ENCODE measurements at places on chromosomes 3 and 15. TPM values are rescaled to one million over a fixed set of nuclear protein-coding genes. Genes with fewer than 3 reads are reported as not detected.

DNA sequence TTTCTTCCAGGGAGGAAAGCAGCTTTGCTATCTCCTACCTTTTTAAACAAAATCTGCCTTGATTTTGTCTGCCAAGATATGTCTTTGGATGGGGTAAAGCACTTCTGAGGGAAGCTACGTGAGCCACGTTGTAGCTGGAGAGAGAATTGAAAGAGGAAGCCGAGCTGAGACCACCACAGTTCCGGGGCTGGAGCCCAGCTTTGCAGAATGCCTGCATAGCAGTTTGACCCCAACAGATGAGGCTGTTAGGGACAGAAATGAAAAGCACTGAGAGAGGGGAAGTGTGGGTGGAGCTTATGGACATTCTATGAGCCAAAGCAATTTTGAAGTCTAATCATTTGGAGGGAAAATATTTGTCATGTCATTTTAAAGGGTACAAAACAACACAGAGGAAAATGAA lies 45.4 kb downstream of the LIPC start:
- DNase-seq: no peak

DNA sequence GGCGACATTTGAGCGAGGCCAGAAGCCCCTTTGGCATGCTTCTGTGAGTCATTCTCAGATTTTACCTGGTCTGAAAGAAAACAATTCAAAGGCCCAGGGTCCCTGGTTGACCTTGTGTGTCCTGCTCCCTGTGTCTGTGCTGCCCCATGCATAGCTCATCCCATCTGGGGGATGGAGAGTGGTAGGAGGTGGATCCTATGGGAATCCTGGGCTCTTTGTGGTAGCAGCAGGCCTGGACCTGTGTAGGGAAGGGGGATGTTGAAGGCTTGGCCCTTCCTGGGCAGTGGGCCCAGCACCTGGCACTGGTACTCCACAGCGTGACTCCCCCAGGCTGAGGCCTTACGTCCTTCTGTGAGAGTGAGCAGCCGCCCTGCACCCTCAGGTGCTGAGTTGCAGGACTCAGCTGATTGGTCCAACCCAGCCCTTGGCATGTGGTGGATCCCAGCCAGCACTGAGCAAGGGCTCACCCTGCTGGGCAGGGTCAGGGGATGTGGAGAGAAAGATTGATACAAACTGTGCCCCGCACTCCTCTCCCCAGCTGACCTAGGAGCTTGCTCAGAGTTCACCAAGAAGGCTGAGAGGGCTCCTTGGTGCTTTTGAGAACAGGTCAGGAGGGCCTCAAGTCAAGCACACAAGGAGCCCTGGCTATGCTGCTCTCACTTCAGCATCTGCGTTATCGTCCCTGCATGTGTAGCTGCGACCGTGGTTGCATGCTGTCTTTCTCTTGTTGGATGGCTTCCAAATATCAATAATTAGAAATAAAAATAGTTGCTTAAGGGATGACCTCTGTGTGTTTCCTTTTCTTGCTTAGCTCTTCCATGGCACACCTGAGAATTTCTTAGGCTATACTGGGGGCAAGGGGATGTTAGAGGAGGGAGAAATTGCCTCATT lies 21.4 kb upstream of the JMJD7 start:
- no peak for DNase-seq

GRCh38 chr15:37979671-37980409 lies 45.4 kb downstream of the TMCO5A start:
- no peak for DNase-seq

DNA sequence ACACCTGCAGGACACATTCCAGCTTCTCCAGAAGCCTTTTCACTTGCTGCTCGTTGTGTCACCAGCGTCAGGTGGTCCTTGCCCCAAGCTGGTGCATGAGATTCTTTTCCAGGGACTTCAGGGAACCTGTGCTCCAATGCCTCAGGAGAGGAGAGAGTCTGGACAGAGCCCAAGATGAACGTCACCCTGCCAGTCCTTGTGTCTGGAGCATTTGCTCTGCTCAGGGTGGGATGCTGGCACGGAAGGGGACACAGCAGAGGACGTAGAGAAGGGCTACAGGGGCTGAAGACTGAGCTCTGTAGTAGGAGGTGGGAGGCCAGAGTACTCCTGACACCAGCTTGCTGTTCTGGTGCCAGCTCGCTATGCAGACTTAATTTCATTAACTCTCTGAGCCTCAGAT lies 262.1 kb downstream of the XXYLT1 start:
- DNase-seq: no peak

GRCh38 chr3:43521941-43522340 lies 99.9 kb downstream of the ANO10 start:
- DNase-seq: no peak

Gene KBTBD12
- not detected for polyA plus RNA-seq

- DNase-seq: no peak
These were observed at the start of gene CTXND1 for GRCh38 chr15:80252121-80252518. CTXND1 (minus strand) TSS chr15:80252213; CDS start chr15:80201949, 50,264 bp downstream.

GRCh38 chr3:178275793-178276192 lies 260.4 kb upstream of the KCNMB2 start:
- no peak for DNase-seq

Gene GOLGA8S
- 0.70 TPM for polyA plus RNA-seq

DNA sequence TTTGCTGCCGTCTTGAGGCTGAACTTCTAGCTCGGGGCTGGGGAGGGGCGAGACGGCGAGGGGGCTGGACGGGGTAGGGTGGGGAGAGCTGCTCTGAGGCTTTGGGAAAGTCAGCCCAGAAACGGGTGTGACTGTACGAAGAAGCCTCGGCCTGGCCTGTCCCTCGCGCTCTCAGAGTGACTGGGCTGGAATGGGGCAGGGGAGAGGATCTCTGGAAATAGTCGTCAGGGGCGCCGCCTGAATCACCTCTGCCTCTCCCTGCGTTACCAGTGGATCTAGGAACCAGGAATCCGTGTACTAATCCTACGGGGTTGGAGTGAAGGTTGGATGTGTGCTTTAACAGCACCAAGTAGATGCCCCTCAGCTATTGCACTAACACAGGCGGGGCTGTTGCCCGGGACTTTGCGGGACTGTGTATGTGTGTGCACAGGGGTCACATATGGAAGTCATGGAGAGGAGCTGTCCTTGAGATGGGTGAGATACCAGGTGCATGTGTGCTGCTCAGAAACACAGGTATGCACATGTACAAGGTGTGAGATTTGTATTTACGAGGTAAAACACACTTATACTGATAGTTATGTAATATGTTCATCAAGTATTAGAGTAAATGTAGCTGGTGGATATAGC lies 591 bp downstream of the FOXL2NB start:
- DNase-seq: no peak
